ENCODE measurements at places on chromosomes 16 and 17.

DNA sequence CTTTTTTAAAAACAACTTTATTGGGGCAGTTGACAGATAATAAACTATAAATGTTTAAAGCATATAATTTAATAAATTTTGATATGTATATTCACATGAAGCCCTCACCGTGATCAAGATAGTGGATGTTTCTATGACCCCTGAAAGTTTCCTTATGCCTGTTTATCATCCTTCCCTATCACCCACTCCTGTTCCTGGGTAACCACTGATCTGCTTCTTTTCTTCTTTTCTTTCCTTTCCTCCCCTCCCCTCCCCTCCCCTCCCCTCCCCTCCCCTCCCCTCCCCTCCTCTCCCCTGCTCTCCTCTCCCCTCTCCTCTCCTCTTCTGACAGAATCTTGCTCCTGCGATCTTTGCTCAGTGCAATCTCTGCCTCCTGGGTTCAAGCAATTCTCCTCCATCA lies 193.7 kb upstream of the CDH13 start:
- DNase-seq, result no peak

DNA sequence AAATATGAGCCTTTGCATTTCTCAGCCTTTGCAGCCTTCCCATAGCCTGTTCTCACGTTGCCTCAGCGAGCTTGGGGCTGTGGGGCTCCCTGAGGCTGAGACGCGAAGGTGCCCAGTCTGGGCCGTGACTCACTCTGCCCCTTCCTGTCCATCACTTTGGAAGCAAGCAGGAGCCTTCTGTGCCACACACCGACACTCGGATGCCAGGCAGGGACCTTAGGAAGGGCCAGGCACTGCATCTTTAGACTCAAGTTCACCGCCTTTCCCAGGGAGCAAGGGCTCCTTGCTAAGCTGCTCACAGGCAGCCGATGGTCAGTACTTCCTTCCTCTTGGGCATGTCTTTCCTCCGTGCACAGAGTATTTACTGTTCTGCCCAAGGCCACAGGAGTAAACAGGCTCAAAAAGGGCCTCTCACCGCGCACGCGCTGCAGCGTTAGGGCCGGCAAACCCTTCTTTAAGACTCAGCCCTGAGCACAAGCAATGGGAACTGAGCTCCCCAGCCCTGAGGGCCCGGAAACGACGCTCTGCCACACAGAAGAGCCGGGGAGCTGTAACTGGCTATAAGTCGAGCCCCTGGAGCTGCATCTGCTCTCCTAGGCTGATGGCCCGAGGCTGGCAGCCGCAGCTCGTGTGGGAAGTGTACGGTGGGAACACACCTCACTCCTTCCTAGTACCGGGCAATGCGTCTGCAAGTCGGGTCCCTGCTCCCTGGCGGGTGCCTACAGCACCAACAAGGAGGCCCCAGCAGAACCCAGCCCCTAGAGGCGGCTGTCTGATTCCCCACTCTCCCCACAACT lies 7.2 kb downstream of the TIMM22 start:
- no peak for DNase-seq

- no peak for DNase-seq
Measured at GRCh38 chr17:40751065-40751464, 4.1 kb downstream of the KRT25 start.

- DNase-seq, result no peak
Measured at GRCh38 chr17:27895940-27896535, 2.9 kb upstream of the LYRM9 start.

DNA sequence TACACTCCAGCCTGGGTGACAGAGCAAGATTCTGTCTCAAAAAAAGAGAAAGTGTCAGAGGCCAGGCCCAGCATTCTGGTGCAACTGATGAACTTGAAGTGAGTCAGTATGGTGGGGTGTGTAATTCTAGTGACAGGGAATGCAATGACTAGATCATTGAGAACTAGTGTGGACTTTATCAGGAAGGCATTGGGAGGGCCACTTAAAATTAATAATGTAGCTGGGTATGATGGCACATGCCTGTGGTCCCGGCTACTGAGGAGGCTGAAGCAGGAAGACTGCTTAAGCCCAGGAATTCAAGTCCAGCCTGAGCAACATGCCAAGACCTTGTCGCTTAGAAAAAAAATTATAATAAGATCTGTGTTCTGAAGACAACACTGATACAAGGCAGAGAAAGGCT lies 90.8 kb downstream of the STX8 start:
- no peak for DNase-seq

DNA sequence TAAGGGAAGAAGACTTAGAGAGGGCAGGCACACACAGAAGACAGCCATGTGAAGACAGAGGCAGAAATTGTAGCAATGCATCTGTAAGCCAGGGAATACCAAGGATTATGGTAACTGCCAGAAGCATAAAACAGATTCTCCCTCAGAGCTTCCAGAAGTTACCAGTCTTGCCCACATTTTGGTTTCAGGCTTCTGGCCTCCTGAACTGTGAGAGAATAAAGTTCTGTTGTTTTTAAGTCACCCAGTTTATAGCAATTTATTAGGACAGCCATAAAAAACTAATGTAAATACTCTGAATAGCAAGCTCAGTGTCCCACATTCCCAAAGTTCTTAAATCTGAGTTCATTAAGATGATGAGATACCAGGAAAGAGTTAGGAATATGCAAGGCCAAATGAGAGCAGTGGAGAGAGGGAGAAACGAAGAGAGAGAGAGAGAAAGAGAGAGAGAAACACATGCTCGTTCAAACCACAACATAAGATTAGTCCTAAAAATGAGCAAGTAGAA lies 123.4 kb downstream of the HS3ST3A1 start:
- DNase-seq, result no peak

- no peak for DNase-seq
Measured at GRCh38 chr17:50311483-50311882, 34.4 kb upstream of the XYLT2 start.

DNA sequence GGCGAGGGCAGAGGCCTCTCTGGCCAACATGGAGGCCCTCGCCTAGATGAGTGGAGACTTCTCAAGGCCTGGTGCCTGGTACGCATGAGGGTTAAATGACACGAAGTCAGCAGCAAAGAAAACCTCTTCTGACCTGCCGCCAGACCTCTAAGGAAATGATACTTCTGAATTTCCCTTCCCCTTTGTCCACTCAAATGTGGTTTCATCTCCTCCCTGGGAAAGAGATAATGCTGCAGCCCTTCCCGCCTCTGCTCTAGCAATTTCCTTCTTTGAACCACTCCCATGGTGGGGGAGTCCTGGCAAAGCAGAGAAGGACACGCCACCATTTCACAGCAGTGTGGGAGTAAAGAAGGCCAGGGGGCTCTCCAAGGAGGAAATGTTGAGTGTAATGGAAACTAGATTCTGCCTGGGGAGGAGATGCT lies 65.7 kb upstream of the BCAR1 start:
- DNase-seq, result no peak

DNA sequence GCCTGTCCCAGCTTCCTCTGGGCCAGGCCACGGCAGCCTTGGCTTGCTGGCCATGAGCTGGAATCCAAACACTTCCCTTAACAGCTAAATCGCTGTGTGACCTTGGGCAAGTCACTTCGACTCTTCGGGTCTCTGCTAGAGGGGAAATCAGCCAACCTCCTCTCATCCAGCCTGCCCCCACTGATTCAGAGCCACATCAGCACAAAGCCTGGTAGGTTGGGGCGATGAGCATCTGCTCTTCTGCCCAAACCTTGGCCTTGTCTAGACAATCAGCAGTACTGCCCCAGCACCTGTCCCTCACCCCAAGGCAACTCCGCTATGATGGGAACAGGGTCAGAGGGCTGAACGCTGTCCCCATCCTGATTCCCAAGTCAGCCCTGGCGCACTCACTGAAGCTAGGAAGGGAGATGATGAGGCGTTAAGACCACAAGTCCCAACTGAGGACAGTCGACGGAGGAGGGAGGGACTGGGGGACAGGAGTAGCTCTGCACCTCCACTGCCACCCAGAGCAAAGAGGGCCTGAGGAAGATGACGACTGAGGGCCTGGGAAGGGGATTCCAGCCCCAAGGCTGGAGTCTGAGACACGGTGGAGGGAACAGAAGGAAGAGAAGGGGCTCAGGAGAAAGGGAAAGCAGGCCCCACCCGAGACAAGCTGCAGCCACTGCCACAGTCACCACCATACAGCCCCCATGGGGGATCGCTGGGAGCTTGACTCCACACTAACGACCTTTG lies 1.3 kb downstream of the CLUH start:
- DNase-seq, result no peak

DNA sequence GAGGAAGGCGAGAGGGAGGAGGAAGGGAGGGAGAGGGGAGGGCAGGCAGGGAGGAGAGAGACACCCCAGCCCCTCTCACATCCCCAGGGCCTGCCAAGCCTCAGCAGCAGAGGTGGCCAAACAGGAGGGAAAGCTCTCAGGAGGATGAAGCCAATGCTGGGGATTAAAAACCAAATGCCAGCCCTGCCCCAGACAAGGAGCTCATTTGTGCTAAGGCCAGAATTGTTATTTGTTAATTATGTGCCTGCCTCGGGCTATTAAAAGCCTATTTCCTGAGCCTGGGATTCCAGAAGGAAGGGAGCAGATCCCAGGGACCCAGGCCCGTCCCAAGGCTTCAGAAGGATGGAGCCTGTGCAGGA lies 27.9 kb upstream of the GINS2 start:
- DNase-seq, result peak; percentile 23

GRCh38 chr17:44398692-44399691 lies 9.5 kb upstream of the ITGA2B start:
- peak; percentile 68 for DNase-seq

GRCh38 chr17:63293323-63294075 lies 152.6 kb downstream of the CYB561 start:
- DNase-seq, result no peak

- DNase-seq, result no peak
Measured at GRCh38 chr16:17408955-17409441, 61.8 kb downstream of the XYLT1 start.

DNA sequence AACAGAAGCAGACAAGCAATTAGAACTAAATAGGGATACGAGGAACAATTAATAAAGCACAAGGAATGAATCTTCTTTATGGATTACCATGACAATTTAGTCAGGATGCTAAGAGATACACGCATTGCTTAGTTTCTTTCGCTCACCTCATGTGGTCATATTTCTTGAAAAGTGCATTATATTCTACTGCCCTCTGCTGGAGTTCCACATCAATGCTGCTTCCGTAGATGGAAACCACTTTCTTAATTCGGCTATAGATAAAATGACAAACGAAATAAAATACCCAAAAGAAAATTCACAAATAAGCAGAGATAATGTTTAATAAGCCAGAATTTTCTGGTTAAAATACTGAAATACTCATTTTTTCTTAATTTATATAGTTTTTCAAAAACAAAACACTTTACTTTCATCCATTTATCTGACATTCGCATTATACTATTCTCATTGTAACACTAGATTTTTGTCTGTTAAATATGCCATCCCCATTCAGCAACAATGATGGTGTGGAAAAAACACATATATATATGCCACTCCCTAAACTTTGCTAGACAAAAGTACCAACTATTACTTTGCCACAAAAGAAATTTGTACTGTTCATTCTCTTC lies 22.0 kb upstream of the PHLPP2 start:
- no peak for DNase-seq

DNA sequence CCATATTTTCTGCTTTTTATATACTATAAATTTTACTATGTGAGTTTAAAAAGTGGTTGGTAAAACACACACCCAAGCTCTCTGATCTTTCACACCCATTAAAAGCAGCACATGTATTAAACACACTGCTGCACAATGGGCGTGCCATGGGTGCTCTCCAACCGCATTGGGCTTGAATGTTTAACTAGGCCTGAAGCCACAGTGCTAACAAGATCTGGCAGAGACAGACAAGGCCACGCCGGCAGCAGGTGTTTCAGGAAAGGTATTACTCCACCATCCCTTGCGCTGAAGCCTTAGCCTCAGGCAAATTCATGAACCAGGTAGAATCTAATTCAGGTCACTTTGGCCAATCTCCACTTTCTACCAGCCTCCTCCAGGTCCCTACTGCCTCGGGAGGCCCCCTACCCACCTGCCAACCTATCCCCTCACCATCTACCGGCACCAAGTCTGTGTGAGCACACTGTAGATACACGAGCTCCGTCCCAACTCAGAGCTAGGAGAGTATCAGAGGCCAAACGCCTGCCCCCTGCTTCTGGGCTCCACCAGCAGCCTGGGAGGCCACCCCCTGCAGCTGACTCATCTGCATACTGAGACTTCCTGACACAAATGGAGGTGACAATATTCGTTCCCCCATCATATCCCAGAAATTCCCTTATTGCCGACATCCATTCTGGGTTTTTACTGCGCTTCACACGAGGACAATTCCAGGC lies 95.0 kb downstream of the ADCY9 start:
- DNase-seq, result no peak

- peak; percentile 33 for DNase-seq
Measured at GRCh38 chr17:57009737-57010445, 32.0 kb downstream of the SCPEP1 start.

GRCh38 chr16:8679151-8679550 lies 4.7 kb downstream of the ABAT start:
- DNase-seq, result no peak

GRCh38 chr16:82703871-82704768 lies 77.4 kb downstream of the CDH13 start:
- DNase-seq, result no peak

GRCh38 chr17:43135454-43135819 lies 10.3 kb upstream of the BRCA1 start:
- no peak for DNase-seq

DNA sequence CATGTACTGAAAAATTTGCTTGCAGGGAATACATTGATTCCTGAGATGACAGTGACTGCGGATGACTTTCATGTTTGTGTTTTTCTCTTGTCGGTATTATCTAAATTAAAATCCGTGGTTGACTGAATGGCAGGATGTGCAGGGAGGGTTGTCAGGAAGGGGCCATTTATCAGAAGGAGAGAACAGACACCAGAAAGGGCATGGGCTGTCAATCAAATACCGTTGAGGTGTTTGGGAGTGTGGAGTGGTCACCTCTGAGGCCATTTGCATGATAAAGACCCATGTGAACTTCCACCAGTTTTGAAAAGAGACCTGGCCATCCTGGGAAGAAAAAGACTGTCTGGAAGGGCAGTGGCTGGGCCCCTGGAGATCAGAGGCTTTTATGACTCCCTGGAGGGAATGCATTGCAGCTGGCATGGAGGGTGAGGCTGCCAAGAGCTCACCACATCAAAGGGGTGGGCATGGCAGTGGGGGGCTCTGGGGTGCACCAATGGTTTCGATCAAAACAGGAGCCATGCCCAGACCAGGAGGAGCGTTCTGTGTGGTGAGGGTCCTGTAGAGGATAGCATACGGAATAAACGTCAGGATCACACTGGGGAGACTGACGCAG lies 67.1 kb downstream of the CYLD start:
- DNase-seq, result no peak

DNA sequence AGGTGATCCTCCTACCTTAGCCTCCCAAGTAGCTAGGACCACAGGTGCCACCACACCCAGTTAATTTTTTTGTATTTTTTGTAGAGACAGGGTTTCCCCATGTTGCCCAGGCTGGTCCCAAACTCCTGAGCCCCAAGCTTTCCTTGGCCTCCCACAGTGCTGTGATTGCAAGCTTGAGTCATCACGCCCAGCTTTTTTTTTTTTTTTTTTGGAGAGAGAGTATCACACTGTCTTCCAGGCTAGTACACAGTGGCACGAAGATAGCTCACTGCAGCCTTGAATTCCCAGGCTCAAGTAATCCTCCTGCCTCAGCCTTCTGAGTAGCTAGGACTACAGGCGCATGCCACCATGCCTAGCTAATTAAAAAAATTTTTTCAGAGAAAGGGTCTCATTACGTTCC lies 27.2 kb downstream of the HEATR9 start:
- DNase-seq, result no peak
